ENCODE measurements at places on chromosomes 7 and 10.

DNA sequence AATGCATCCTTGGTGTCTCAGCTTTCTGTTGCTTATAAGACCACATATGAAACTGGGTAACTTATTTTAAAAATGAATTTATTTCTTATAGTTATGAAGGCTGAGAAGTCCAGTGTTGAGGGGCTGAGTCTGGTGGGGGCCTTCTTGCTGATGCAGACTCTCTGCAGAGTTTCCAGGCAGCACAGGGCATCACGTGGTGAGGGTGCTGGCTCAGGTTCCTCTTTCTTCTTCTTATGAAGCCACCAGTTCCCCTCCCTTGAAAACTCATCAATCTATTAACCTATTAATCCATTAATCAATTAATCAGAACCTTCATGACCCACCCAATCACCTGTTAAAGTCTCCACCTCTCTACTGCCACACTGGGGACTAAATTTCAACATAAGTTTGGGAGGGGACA, 595.6 kb upstream of the NRP1 start:
- DNase-seq = no peak

DNA sequence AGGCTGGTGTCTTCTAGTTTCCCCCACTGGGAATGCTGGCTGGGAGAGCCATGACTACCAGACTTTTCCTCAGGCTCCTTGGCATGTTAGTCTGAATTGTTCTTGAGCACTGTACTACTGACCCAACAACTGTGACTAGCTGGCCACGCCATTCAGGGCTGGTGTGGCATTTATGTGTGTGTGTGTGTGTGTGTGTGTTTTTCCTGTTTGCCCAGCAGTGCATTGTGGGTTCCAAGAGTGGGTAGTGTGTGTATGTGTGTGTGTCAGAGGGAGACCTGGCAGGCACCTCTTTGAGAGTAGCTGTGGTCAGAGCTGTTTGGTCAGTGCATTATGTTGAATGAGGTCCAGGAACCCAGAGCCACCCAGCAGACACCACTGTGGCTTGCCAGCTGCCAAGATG, 9.2 kb downstream of the PCBD1 start:
- DNase-seq = no peak

DNA sequence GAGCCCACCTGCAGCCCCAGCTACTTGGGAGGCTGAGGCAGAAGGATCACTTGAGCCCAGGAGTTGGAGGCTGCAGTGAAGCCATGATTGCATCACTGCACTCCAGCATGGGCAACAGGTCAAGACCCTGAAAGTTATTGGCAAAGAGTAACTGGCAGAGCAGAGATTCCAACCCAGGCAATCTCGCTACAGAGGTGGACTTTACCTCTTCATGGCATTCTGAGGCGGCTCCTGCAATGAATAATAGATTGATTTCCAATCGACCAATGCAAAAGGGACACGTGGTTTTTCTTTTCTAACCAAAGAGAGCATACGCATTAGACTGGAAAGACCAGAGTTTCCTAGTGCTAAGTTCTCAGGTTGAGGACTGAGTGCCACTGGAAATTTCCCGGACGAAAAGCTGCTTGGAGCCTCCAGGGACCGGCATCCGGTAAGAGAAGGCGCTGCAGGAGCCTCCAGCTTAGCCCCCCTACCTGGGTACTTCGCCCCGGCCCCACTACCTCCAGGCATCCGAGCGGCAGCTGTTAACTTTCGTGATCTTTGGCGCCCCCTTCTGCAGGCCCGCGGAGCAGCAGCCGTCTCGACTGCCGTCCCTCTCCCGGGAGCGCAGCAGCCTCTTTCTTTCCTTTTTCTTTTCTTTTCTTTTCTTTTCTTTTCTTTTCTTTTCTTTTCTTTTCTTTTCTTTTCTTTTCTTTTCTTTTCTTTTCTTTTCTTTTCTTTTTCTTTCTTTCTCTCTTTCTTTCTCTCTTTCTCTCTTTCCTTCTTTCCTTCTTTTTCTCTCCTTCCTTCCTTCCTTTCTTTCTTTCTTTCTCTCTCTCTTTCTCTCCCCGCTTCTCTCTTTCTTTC, 4.1 kb downstream of the MBLAC1 start:
- DNase-seq = peak; percentile 78

DNA sequence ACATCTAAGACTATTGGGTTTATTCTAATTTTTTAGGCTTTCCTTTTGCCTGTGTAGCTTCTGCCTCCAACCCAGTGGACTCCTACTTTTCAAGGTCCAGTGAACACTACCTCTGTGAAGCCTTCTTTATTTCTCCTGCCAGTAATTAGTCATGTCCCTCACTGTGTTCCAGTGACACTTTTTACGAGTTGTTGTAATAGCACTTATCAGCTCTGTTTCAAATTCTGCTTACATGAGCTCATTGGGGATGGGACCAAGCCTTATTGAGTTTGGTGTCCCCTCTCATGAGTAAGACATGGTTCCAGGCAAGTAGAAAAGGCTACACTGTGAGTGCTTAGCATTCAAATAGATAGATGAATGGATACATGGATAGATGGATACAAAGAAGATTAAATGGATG, 184.6 kb downstream of the HIBADH start:
- no peak for DNase-seq

DNA sequence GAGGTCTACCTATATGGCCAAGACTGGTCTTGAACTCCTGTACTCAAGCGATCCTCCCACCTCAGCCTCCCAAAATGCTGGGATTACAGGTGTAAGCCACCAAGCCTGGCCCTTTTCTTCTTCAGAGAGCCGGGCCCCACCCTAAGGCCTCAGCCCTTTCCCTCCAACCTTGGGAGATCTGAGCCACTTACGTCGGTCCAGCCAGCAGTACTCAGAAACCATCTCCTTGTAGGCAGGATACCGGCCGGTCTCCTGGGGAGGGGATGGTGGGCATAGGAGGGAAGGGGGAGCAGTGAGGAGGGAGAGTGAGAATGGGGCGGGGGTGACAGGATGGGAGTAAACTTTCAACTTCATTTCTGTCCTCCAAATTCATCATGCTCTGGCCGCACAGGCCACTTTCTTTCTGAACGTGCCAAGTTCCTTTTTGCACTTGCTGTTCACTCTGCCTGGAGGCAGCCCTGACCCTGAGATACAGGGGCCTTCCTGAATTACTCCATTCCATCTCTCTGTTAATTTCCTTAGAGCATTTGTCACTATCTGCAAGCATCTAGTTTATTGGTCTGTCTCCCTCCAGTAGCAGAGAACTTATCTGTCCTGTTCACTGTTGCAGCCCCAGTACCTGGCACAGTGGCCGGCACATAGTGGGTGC, 10.4 kb downstream of the PDZD7 start:
- DNase-seq = no peak

DNA sequence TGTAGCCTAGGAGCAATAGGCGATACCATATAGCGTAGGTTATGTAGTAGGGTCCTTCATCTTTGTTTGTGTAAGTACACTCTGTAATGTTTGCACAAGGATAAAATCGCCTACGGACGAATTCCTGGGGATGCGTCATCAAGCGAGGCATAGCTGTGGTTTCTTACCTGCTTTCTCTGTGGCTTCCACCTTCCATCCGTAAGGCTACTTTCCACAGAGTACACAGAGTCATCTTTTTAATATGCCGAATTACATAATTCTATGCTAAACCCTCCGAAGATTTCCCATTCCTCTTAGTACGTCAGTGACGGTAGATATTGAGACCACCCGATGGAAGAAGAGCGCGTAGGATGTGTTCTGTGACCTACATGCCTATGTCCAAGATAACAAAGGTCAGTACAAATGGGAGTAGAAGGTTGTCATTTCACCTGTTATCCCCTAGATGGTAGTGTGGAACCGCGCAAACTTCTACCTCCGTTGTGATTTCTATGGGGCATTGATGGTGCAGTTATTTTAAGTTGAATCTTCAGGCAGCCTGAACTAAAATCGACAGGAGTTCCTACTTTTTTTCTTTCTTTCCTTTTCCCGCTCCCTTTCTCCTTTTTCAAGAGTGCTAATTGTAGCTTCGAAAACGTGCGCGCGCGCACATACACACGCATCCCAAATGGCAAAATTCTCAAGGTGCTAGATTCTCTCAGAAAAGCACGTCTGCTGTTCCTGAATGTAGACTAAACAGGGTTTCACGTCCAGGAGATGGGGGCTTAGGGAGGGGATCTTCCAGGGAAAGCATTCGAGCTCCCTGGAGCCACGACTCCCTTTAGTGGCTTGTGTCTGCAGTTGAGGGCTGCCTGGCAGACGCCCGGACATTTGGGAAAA, 111.7 kb upstream of the MBL2 start:
- DNase-seq = no peak

DNA sequence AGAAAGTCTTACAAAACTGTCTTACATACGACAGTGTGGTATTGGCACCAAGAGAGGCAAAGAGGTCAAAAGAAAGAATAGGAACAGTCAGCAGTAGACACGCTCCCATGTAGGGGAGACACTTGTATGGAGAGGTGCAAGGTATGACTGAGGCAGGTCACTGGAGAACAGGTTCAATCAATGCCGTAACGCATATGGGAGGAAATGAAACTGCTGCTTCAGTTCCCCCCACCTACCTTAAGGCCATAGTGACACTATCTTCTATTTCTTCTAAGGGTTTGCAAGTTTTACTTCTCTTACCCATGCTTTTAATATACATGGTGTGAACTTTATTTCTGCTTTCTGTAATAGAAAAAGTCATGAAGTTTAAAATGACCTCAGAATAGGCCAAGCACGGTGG, 5.5 kb upstream of the PITRM1 start:
- DNase-seq = no peak

DNA sequence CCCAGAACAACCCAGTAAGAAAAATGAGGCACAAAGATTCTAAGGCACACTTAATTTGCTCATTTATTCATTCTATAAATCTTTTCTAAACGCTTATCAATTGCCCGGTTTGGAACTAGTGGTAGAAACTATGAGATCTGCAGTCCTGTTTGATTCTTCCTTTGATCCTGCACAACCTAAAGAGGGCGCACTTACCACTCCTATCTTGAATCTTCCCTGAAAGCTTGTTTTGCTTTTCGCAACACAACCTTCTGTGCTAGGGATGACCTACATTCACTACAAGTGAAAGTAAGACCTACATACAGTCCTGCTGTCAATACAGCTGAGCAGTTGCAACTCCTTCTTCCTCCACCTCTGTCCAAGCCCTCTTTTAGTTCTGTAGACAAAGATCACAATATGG, 12.6 kb upstream of the ARL4A start:
- no peak for DNase-seq

GRCh38 chr7:79462390-79462789, 8.9 kb upstream of the MAGI2 start:
- DNase-seq = no peak

Data from uterus (tissue), 4 donors.